ENCODE measurements at places on chromosomes 2 and 18.

- no peaks in the 10 kb centered on the region for H3K27me3 ChIP-seq
- no peak for DNase-seq
- H3K4me1 ChIP-seq: no peaks in the 10 kb centered on the region
- H3K27ac ChIP-seq: no peak overlapping the region
- no peaks in the 10 kb centered on the region for H3K36me3 ChIP-seq
- H3K4me3 ChIP-seq: no peak overlapping the region
These were observed 63.0 kb downstream of the RHBDD1 start for GRCh38 chr2:226898897-226899296.

DNA sequence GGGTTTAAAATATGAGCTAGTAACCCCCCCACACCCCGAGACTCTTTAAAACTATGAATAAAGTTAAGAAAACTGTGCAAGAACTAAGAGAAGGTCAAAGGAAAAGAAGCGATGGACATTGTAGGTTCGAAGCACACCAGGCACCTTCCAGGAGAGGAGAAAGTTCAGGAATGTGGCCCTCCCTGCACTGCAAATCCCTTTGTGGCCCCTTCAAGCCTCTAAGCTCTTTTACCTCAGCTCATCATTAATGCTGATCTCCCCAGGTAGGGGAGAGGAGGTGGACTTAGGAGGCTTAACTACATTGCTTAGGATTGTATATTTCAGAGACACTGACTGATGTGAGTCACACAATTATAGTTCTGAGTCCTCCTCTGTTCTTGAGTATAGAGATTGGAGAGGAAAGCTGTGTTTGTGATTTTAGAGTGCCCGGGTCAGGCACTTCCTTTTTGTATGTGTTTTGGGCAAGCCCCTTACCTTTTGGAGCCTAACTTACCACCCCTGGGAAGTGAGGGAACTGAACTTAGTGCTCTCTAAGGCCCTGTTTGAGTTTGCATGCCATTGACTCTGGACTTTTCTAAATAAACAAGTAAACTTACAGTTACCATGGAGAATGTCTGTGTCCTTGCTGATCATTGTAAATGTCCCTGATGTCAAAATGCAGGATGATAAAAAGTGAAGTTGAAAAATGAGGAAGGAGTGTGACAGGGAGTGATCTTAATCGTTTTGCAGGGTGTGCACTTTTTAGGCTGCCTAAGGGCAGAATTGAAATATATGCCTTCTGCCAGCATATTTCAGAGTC is 140.8 kb upstream of the ZEB2 start:
- H3K36me3 ChIP-seq: no peaks in the 10 kb centered on the region
- DNase-seq: peak; percentile 36
- H3K4me1 ChIP-seq: no peaks in the 10 kb centered on the region
- H3K27ac ChIP-seq: peak overlapping the region; percentile 64

GRCh38 chr18:58828399-58829121 is 36.1 kb upstream of the ZNF532 start:
- H3K4me3 ChIP-seq: no peak overlapping the region
- DNase-seq: peak; percentile 10
- H3K4me1 ChIP-seq: no peaks in the 10 kb centered on the region
- H3K27ac ChIP-seq: no peak overlapping the region

DNA sequence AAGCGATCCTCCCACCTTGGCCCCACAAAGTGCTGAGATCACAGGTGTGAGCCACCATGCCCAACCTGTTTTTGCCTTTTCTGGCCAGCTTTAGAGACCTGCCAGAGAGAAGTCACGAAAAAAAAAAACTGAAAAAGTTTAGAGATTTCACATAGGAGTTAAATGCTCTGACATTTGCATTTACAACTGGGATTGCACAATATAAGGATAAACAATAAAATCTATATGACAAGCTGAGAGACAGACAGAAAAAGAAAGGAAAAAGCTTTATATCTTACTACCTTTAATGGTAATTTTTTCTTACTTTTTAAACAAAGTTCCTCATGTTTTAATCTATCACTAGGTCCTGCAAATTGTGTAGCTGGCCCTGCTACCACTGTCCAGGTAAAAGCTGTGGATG is 466.5 kb downstream of the TXNL1 start:
- DNase-seq: no peak
- H3K27me3 ChIP-seq: no peaks in the 10 kb centered on the region
- peaks cover 23% of the 10 kb centered on the region for H3K4me1 ChIP-seq
- no peak overlapping the region for H3K4me3 ChIP-seq
- H3K36me3 ChIP-seq: no peaks in the 10 kb centered on the region

DNA sequence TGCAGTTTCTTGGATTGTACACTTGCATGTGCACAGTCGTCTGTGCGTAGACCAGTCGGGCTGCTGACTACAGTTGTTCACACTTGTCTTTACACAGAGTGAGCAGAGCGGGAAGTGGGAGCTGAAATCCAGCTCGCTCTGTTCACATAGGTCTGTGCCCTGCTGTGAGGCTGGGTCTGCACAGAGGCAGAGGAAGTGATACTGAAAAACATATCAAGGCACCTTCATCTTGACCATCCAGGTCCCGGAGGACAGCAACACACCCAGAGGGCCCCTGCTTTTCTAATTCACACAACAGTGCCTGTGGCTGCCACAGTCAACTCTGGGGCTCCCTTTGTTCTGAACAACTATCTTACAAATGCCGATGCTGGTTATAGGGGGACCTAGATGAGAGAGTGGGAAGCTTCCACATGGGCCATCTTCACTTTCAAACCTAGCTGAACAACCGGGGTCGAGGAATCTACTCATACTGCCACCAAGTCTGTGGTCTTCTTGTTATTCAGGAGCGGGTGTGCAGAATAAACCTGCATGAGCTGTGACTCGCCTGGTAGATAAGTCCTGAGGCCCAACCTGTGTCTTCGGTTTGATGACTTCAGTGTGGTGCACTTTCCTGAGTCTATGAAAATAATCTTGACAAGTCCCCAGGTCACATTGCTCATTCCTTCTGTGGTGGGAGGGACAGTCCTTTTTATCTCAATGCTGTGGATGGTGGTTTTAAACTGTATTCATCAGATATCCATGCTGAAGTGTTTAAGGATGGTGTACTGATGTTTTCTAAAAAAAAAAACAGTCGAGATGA is 3.5 kb upstream of the ADNP2 start:
- no peaks in the 10 kb centered on the region for H3K36me3 ChIP-seq
- H3K27me3 ChIP-seq: no peaks in the 10 kb centered on the region
- H3K4me3 ChIP-seq: no peak overlapping the region
- H3K4me1 ChIP-seq: peaks cover 7% of the 10 kb centered on the region
- DNase-seq: no peak
- H3K27ac ChIP-seq: no peak overlapping the region

DNA sequence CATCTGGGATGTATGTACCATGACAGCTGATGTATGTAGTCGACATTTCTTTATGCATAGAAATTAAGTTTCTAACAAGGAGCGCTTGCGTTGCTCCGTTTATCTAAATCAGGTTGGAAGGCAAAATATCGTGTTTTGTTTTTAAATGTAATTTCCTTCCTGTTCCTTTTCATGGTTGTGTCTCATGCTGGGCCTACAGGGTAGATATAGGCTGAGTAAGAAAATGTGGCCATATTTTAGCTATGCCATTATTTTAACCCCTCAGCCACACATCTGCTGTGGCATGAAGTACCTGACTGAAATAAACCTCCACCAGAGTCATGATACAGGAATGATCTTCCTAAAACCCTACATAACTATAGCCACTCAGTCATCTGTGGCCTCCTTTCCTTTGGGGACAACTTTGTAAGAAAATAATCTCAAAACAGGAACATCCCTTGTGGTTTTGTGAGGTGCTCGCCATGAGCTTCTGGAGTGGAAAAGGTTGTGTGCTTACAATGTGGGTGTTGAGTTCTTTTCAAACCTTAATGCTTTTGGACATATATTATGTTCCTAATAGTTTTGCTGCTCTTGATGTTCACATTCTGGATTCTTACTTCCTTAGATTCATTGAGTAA is 214.3 kb downstream of the FAM210A start:
- no peak overlapping the region for H3K4me3 ChIP-seq
- DNase-seq: no peak
- H3K36me3 ChIP-seq: no peaks in the 10 kb centered on the region
- H3K27me3 ChIP-seq: no peaks in the 10 kb centered on the region
- no peak overlapping the region for H3K27ac ChIP-seq

- no peaks in the 10 kb centered on the region for H3K27me3 ChIP-seq
- no peaks in the 10 kb centered on the region for H3K4me1 ChIP-seq
- H3K27ac ChIP-seq: no peak overlapping the region
- no peak overlapping the region for H3K4me3 ChIP-seq
These were observed 87.2 kb upstream of the VRK2 start for GRCh38 chr2:57959390-57959789.

DNA sequence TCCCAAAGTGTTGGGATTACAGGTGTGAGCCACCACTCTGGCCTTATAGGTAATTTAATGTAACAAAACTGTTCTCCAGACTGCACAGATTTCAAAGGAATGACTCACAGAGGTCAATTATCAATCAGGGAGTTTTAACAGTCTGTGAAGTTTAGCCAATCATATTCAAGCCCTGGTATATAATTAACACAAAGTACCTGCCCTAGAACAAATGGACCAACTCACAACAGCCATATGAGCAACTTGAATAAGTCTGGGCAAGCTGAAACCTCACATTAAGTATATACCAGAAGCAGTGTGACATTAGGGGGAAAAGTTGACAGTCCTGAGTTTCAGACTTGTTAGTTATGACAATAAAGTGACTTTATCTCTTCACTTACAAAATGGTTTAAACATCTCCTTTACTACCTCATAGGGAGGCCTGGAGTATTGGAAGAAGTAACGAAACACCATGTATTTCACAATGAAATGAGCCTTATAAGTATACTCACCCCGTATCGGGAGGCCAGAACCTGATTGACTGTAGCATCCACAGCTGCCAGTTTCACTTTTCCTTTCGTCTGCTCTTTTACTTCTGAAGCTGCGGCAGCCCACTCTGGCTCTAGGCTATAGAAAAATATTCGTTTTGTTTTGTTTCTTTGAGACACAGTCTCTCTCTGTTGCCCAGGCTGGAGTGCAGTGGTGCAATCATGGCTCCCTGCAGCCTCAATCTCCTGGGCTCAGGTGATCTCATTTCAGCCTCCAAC is 22.2 kb downstream of the PDIA6 start:
- peaks cover 5% of the 10 kb centered on the region for H3K36me3 ChIP-seq
- H3K27me3 ChIP-seq: no peaks in the 10 kb centered on the region
- H3K27ac ChIP-seq: no peak overlapping the region
- no peak for DNase-seq
- no peak overlapping the region for H3K4me3 ChIP-seq
- H3K4me1 ChIP-seq: no peaks in the 10 kb centered on the region

DNA sequence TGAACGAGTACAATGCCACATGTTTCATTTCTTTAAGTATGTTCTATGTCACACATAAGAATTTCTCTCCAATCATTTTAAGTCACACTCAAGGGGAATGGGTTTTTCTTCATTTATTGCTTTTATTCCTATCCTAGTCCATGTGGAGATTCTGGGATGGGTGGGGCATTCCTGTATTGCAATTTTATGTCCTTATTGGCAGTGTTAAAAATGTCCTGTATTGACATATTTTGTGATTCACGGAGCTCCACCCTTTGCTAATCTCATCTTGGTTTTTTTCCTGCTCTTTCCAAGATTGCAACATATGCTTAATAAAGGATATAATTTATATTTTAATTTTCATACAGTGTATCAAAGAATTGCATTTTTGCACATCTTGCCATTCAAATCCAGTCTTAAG is 3.4 kb upstream of the TNFAIP6 start:
- no peak for DNase-seq
- H3K27me3 ChIP-seq: no peaks in the 10 kb centered on the region
- H3K36me3 ChIP-seq: no peaks in the 10 kb centered on the region

GRCh38 chr18:73355121-73355520 is 487.3 kb upstream of the NETO1 start:
- H3K36me3 ChIP-seq: no peaks in the 10 kb centered on the region
- no peak overlapping the region for H3K4me3 ChIP-seq
- no peaks in the 10 kb centered on the region for H3K27me3 ChIP-seq
- no peak for DNase-seq
- H3K27ac ChIP-seq: no peak overlapping the region

GRCh38 chr18:600107-600506 is 3.3 kb downstream of the CLUL1 start:
- H3K27me3 ChIP-seq: no peaks in the 10 kb centered on the region
- no peaks in the 10 kb centered on the region for H3K36me3 ChIP-seq
- no peak overlapping the region for H3K27ac ChIP-seq

DNA sequence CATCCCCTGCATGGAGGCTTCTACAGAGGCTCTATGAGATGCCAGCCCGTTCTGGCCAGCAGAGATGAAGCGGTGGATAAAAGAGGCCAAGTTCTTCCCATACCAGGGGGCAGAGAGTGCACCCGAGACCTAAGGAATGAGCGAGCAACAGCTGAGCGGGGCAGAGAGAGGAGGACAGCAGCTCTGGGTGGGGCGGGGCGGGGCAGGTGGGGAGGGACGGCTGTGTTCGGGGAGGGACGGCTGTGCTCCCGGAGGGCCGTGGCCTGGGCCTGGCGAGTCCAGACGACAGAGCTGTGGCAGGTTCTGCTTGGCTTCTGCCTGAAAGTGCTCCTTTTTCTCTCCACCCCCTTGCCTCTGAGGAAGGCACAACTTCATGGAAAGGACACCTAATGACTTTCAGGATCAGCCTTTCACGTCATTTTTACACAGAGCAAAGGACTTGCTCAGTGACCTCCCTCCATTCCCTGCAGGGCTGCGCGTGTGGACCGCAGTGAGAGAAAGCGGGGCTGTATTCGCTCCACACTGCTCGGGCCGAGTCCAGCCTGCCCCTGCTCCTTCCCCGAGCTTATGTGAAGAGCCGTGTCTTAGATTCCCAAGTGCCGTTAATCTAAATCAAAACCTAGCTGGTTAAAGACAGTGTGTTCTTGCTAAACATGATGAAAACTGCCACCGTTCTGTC is 232.9 kb downstream of the HDAC4 start:
- no peak overlapping the region for H3K27ac ChIP-seq
- no peak overlapping the region for H3K4me3 ChIP-seq
- H3K36me3 ChIP-seq: peaks cover 5% of the 10 kb centered on the region
- no peak for DNase-seq
- H3K4me1 ChIP-seq: no peaks in the 10 kb centered on the region

- no peaks in the 10 kb centered on the region for H3K27me3 ChIP-seq
- H3K4me3 ChIP-seq: no peak overlapping the region
- no peaks in the 10 kb centered on the region for H3K36me3 ChIP-seq
- no peak for DNase-seq
- H3K27ac ChIP-seq: peak overlapping the region; percentile 67
These were observed 30.7 kb downstream of the IGFBP5 start for GRCh38 chr2:216664593-216665034.

DNA sequence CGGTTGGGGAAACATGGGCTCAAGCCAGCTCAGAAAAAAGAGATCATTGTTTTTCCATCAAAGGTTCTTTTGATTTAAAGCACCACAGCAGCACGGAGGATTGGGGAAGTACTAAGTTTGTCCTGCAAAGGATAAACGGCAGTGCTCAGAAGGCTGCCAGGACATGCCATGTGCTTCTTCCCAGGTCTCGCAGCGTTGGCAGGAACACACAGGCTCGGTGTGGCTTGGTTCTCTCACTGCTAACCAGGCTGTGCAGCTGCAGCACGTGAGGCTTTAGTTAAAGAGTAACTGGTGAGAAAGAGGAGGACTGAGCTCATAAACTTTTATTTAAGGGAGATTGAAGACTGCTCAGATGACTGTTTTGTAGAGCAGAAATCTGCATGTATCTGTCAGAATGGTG is 264.3 kb downstream of the TSN start:
- H3K27ac ChIP-seq: no peak overlapping the region
- peak; percentile 80 for DNase-seq
- H3K4me3 ChIP-seq: no peak overlapping the region
- H3K27me3 ChIP-seq: no peaks in the 10 kb centered on the region
- no peaks in the 10 kb centered on the region for H3K36me3 ChIP-seq

All from body of pancreas (tissue), 4 donors.